ENCODE measurements at places on chromosomes 3 and 15.

DNA sequence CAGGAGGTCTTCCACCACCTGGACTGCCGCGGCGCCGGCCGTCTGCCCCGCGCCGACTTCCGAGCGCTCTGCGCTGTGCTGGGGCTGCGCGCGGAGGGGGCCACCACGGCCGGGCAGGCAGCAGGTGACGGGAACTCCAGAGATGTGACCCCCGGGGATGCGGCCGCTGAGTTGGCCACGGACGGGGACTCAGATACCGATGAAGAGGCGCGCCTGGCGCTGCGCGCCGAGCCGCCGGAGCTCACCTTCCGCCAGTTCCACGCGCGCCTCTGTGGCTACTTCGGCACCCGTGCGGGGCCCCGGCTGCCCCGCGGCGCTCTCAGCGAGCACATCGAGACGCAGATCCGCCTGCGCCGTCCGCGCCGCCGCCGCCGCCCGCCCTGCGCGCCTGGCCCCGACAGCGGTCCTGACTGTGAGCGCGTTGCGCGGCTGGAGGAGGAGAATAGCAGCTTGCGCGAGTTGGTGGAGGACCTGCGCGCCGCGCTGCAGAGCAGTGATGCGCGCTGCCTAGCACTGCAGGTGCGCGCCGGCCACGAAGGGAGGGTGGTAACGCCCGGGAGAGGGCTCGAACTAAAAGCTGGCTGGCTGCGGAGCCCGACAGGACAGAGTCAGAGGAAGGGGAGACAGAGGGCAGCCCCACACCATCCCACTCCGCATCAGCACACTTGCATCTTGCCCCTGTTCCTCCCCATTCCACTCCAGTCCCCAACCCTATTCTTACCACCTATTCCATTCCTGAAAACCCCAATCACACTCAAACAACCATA is 885 bp downstream of the EFCC1 start:
- no peak for DNase-seq

DNA sequence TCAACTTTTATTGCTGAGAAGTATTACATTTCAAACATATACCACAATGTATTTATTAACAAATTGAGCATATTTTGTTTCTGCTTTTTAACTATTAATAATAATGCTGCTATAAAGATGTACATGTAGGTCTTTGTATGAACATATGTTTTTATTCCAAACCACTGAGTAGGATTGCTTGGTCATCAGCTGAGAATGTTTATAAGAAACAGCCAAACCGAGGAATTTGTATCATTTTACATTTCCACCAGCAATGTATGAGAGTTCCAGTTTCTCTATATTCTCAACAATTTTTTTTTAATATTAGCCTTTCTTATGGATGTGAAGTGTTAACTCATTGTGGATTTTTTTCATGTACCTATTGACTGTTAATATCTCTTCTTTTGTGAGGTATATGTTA is 119.5 kb upstream of the MDFIC2 start:
- DNase-seq = no peak

GRCh38 chr3:160474416-160474838 is 24.8 kb upstream of the TRIM59 start:
- peak; percentile 29 for DNase-seq

GRCh38 chr3:100370756-100371155 is 30.1 kb downstream of the TOMM70 start:
- DNase-seq = no peak

DNA sequence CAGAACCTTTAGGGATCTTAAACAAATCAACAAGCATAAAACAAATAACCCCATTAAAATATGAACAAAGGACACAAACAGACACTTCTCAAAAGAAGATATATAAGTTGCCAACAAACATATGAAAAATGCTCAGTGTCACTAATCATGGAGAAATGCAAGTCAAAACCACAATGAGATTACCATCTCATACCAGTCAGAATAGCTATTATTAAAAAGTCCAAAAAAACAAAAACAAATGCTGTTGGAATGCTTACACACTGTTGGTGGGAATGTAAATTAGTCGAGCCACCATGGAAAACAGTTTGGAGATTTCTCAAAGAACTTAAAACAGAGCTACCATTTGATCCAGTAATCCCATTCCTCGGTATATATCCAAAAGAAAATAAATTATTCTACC is 423.6 kb downstream of the OTOL1 start:
- DNase-seq = peak; percentile 32

- DNase-seq = no peak
Measured at GRCh38 chr3:124256156-124256555, 264.2 kb upstream of the ROPN1 start.

DNA sequence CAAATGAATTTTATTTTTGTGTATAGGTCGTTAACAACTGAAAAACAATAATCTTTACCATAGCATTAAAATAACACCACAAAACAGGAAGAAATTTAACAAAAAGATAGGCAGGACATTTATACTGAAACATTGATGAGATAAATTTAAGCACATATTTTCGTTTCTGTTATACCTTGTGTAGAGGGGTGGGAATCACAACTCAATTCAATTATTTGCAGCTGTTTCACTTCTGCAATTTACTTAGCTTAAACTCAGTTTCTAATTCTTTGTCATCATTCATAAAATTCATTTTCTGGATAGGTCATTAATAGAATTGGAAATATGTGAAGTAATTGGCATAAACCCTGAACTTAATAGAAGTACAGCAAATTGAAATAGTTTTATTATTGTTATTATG is 42.3 kb downstream of the TP63 start:
- DNase-seq = no peak

DNA sequence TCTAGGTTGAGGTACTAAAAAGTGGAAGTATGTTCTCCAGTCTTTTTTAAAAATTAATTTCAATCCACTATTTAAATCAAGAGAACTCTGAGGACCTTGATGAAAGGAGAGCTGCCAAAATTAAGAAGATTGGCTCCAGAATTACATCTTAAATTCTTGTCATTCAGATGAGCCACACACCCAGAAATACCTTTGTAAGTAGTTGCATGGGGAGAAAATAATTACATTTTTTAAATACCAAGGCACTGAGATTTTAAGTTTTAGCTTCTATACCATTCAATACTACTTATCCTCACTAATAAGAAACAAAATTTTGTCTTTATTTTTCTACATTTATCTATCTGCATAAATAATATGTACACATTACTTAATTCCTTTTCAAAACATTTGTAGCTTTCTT is 1132.8 kb downstream of the OTOL1 start:
- no peak for DNase-seq

DNA sequence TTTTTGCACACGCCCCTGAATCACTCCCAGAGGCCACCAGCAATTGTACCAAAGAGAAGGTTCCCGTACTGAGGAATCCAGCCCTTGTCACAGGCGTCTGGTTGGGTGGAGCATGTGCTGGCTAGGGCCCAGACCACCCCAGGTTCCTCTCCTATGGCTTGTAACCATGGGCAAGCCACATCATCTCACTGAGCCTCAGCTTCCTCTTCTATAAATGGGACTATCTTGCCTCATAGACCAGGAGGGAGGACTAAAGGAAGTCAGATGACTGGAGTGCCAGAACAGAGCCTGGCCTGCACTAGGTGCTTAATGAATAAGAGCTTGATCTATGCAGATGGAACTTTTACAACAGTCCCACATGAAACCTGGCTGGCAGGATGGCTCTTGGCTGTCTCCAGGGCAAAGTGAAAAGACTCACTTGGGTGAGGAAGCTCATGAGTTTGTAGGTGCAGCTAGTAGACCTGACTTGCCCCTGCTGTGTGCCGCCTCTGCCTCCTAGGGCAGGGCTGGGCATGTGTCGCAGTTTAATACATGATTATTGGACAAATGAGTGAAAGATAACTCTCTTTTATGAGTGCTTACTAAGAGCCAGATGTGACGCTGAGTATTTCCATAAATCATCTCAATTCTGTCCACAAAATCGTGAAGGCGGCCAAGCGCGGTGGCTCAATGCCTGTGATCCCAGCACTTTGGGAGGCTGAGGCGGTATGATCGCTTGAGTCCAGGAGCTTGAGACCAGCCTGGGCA is 29.3 kb downstream of the CTSH start:
- peak; percentile 46 for DNase-seq

DNA sequence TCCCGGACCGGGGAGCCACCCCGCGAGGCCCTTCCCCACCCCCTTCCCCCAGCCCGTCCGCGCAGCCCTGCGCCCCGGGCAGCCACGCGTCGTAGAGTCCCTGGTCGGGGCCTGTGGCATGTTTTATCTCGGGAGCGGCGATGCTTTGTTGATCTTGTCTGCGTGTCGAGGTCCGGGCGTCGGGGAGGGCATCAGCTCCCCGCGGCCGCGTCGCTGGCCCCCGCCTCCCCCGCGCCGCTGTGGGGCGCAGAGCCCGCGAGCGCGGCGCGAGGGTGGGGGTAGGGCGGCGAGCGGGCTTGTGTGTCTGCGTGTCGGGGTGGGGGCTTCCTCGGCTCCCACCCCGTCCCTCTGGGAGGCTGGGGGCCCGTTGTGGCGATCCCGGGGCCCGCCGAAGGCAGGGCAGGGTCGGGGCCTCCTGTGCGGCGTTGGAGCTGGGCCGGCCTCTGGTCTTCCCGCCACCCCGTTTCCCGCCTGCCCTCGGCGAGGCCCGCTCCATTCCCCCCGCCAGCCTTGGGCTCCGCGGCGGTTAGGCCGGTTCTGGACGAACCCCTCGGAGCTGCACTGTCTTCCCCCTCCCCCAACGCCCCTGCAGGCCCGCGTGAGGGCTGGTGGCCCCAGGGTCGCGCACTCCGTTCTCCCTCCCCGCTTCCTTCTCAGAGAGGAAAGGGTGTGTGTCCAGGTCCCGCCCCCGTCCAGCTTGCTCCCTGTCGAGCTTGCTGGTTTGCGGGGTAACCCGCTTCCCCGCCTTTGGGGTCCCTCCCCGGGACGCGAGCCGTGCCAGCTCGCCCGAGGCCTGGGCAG is 695 bp downstream of the GMPS start:
- DNase-seq = no peak

DNA sequence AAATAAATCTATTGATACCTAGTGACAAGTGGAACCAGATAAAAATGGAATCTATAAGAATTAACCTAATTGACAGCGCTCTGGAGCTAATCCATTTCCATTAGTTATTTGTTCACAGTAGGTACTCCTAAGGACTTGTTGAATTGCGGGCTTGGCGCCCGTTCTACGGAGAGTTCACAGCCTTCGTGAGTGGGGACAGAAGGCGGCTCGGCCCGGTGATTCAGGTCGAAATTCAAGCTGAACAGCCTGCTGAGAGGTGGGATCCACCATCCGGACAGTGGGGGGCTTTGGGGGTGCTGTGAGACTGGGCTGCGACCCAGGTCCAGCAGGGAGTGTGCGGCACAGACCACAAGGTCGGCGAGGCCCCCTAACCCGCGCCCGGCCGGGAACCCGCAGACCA is 779 bp upstream of the CTNNB1 start:
- DNase-seq = no peak
